ENCODE measurements at places on chromosomes 6 and 20.

DNA sequence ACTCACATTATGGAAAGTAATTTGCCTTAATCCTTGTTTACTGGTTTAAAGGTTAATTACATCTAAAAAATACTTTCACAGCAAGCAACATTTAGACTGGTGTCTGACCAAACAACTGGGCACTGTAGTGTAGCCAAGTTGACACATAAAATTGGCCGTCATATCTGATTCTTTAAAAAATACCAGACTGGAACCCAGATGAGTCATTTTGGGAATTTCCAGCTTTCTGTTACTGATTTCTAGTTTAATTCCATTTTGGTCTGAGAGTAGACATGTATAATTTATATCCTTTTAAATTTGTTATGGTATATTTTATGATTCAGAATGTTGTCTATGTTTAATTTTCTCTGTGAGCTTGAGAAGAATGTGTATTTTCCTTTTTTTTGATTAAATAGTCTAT lies 44.1 kb downstream of the SCP2D1 start:
- DNase-seq, result no peak

DNA sequence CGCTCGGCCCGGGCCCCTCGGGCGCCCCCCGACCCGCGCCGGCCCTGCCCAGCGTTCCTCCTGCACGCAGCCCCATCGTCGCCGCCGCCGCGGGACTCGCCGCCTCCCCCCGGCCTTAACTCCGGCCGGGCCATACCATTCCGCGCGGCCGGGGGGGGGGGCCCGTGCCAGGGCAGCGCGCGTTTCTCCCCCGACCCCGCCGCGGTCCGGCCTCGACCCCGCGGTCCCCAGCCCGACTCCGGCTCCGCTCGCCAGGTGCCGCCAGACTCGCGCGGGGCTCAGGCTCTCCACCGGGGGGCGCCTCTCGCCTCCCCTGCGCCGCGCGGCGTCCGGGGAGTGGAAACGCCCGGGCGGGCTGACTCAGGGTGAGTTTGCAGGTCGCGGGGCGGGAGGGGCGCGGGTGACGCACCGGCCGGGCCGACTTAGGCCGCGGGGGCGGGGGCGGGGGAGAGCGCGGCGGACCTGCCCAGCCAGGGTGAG lies at the start of gene SRXN1:
SRXN1 (minus strand) TSS at position 91 of the 480 bp plus-strand sequence; CDS start at position 76, 15 bp downstream.
- DNase-seq, result peak; percentile 69

- no peak for DNase-seq
These were observed 196.3 kb downstream of the EPM2A start for GRCh38 chr6:145538989-145539388.

DNA sequence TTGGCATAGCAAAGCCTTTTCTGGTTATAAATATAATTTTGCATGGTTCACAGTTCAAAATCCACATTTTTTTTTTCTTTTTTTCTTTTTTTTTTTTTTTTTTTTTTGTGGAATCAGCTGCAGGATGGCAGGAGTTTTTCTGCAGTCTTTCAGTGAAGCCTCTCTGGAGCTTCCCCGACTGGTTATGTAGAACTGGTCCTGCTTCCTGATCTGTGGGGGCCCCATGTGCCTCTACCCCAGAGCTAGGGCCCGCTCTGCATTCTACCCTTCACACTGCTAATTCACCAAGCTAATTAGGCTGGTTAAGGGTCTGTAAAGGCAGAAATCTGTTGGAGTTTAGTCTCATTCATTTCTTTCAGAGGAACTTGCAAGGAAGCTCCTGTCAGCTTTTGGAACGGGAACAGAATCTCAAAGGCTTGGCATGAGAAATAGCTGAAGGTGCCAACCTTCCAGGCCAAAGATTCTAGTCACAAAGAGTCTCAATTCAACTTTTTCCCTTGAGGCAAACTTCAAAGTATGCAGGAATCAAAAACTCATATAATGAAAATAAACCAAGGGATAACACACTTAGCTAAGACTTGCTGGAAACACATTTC lies 45.5 kb downstream of the HMGN3 start:
- no peak for DNase-seq

DNA sequence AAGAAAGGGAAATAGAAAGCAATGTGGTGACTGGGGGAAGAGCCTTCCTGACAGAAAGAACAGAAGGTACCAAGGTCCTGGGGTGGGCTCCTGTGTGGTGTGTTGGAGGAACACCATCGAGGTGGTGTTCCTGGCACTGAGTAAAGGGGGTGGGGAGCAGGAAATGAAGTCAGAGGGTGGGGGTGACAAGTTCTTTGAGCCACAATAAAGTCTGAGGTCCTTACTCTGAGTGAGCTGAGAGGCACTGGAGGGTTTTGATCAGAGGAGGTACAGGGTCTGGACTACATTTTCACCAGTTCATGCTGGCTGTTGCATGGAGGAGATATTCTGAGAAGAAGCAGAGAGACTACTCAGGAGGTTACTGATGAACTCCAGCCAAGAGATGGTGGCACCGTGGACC lies 198.2 kb downstream of the GMPR start:
- DNase-seq, result no peak

DNA sequence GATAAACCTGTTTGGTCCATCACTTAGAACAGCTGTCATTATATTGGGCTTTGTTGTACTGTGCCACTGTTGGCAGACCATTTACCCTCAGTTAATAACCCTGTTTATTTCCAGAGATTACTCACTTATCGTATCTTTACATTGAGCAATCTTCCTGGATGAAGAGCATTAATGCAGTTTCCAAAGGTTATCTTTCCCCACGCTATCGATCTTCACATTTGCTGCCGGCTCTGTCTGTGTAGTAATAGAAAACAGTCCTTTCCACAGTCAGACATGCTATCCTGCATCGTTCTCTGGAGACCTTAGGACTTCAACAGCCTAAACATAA lies 27.4 kb downstream of the GHRH start:
- no peak for DNase-seq

Data from T-helper 17 cell (primary cell).